ENCODE measurements at places on chromosomes 12 and 14.

DNA sequence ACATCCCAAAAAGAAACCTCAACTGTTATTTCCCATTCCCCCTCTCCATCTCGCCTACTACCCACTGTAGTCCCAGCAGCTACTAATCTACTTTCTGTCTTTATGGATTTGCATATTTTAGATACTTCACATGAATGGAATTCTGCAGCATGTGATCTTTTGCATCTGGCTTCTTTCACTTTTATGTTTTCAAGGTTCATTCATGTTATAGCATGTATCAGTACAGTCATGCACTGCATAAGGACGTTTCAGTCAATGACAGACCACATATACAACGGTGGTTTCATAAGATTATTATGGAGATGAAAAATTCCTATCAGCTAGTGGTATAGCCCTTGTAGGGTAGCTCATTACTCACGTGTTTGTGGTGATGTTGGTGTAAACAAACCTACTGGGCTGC, 24.5 kb downstream of the PCNX4 start:
- no peak for DNase-seq

- no peak for DNase-seq
These were observed 370.3 kb downstream of the DAD1 start for GRCh38 chr14:22218728-22219127.

DNA sequence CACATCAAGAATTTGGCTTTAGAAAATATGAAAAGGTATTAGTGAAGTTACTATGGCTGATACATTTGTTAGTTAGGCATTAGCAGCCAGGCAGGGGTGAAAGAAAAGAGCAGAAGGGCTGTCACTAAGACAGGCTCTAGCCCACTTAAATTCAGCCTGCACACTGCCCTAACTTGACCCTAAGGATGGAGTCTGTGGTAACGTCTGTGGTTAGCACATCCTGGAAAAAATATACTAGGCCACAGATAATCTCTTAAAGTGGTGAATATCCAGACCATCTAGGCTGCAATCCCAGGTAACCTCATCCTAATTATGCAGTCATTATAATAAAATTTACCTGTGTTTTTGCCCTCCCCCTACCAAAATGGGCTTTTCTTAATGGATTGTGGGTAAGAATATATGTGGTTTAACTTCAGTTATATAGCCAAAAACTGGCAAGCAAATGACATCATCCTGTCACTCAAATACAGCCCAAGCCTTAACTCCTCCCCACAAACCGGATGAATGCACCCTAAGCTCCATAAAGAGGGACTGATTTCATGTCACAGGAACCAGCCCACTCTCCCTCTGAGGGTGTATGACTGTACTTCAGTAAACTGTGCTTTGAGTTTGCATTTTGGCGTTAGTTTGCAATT, 440.9 kb downstream of the LRFN5 start:
- no peak for DNase-seq

GRCh38 chr12:76033081-76034011, 1.8 kb upstream of the PHLDA1 start:
- DNase-seq = no peak

GRCh38 chr14:67218126-67218525, 23.1 kb upstream of the PALS1 start:
- DNase-seq = no peak

DNA sequence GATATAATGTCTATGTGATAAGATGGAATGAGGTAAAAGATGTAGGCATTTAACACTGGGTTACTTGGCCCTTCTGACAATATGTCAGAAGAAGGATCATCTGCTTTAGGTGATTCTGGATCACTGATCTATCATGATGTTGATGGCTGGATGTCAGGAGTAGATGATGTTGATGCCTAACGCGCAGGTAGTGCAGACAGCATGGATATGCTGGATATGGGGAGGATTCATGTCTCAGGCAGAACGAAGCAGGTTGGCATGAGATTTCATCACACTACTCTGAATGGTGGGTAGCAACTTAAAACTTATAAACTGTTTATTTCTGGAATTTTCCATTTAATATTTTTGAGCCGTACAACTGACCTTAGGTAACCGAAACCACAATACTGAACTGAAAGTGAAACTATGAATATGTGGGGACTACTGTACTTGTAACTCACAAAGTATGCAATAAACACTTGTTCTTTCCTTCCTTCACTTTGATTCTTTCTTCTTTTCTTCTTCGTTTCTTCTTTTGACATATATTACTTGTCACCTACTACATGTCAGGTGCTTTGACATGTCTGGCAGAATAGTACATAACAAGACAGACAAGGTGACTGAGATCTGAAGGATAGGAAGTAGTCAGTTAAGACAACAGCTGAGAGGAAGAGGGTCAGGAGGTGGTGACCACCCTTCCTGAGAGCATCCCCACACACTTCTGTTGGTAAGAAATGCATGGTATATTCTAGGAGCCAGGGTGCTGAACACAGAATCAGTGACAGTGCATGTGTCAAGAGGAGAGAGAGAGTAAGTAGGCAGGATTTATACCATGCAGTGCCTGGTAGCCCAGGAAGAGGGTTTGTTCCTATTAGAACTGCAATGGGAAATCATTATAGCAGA, 238.8 kb downstream of the PPFIA2 start:
- DNase-seq = no peak

GRCh38 chr12:13156277-13156676, 40.2 kb upstream of the EMP1 start:
- DNase-seq = no peak

DNA sequence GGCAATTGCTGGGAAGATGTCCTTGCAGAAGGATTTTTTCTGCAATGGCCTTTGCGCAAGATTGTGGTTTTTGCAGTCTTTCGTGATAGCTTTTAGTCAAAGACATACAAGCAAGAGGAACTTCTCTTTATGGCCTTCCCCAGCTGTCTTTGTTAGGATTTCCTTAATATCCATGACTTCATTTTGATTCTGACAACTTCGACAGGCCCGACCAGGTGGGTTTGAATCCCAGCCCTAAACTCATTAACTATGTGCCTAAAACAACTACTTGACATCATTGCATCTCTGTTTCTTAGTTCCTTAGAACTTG, 13.3 kb upstream of the VRK1 start:
- peak; percentile 70 for DNase-seq

GRCh38 chr12:109926488-109927210, 26.6 kb downstream of the TCHP start:
- no peak for DNase-seq

DNA sequence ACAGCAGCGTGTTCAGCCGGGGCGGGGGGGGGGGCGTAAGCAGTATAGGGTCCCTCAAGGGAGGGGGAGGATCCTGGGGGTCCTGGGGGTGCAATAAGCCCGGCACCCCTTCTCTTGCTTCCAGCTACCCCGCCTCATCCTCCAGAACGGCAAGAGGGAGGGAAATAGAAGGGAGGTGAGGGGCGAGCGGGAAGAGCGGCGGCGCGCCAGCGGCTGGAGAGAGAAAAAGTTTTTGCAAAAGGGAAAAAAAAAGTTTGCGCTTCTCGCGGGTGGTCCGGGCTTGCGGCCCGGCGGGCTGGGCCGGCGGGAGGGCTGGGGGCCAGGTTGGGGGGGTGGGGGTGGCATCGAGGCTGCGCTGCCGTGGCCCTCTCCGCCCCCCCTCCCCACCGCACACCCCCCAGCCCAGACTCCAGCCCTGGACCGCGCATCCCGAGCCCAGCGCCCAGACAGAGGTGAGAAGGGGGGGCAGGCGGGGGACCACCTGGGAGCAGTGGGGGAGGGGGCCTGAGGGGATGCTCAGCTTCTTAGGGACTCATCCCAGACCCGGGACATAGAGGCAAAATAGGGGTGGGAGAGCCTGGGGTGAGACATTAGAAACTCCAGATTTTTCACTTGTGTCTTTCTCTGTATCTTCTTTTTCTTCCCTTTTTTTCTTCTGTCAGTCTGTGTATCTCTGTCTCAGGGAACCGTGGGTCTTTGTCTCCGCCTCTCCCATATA, at the start of gene GLI1:
Gene GLI1, plus strand, starts transcription at position 36 of the 718 bp plus-strand sequence. CDS start 3,907 bp downstream, outside the sequence.
- DNase-seq = no peak

- DNase-seq = no peak
These were observed 185.3 kb downstream of the TSPAN9 start for GRCh38 chr12:3262470-3262869.

GRCh38 chr14:36502558-36503508, 17.2 kb downstream of the NKX2-1 start:
- DNase-seq = no peak

- DNase-seq = no peak
These were observed 306.7 kb upstream of the E2F7 start for GRCh38 chr12:77372026-77372425.

DNA sequence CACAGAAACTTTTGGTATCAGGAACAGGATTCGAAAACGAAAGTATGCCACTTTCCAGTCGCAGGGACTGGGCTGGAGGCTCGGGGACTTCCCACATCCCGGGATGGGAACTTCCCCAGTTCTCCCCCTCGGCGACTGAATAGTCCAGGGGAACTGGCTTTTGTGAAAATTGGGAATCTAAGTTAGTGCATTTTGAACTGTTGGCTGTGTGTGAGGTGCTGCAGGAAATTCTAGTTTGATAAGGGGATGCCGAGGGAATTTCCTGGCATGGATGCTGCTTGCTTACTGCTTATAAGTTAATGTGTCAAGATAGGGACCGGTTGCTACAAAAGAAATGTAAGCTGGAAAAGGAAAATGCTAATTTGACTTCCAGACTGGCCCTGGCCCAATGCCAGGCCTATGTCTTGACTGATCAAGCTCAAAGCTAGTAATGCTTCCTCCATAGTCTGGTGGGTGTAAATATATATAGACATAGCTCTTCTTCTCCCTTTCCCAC, 73.4 kb upstream of the EIF5 start:
- no peak for DNase-seq

- DNase-seq = no peak
These were observed 1.3 kb upstream of the TAS2R14 start for GRCh38 chr12:10940389-10940788.

- no peak for DNase-seq
These were observed 1.2 kb downstream of the CPSF6 start for GRCh38 chr12:69240631-69240995.

DNA sequence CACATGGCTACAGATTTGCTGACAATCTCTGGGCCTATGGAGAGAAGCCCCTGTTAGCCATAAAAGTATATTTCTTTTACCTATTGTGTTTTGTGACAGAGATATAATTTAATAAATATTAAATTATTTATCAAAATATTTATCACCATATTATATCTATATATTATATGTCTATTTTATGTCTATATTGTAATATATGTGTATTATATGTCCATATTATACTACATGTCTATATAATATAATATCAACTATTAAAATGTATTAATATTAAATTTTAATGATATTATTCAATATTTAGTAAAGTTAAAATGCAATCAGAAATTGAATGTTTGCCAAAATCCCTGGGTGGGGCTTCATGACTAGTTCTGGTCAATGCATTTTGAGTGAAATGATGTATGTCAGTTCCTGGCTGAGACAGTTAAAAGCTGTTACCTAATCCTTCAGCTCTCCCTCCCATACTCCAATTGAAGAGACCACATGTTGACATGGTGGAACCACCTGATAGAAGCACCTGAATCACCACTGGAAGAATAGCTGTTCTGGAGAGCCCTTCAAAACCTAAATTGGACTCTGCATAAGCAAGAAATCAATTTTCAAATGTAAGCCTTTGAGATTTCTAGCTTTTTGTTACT, 357.3 kb upstream of the DDHD1 start:
- DNase-seq = no peak
